Stimulated activated CD4-positive, alpha-beta T cell treated with anti-CD3 and anti-CD28 coated beads, TNF-alpha, amount 100 ng/mL, for 48 hours (primary cell): ENCODE measurements at places on chromosomes 2 and 18.

DNA sequence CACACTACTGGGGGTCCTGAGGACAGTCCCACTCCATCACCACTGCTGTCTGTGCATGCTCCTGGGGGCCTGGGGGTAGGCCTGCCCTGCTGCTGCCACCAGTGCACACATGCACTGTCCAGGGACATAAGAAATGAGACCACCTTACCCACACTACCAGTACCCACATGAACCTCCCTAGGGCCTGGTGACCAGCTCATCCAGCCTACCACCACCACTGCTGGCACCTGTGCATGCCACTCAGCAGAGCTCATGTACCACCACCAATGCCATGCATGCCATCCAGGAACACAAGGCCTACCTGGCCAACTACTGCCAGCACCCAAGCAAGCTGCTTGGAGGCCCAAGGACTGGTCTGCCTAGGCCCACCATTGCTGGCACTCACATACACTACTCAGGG lies 112.8 kb downstream of the BARD1 start:
- DNase-seq, result no peak

- no peak for DNase-seq
These were observed 47.5 kb upstream of the STAT1 start for GRCh38 chr2:191061381-191061980.

- DNase-seq, result no peak
These were observed 187.4 kb downstream of the TMEM247 start for GRCh38 chr2:46666754-46667153.

GRCh38 chr2:121596221-121597080 lies 52.8 kb downstream of the CLASP1 start:
- no peak for DNase-seq

DNA sequence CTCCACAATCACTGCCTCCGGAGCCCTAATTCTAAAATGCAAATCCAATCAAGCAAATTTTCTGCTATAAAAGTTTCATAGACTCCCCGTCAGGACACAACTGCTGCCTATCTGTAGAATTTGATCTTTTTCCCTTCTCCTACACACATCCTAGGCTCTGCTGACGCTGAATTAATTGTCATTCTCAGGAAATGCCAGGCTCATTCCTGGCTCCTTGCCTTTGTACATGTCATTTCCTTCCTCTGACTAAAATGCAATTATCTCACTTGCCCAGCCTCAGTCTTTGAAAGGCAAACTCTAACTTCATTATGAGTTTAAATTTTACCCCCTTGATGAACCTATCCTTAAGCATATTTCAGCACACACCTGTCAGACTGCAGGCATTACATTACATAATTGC lies 844.9 kb upstream of the CRIM1 start:
- no peak for DNase-seq

GRCh38 chr2:211836409-211836808 lies 702.2 kb downstream of the ERBB4 start:
- no peak for DNase-seq

DNA sequence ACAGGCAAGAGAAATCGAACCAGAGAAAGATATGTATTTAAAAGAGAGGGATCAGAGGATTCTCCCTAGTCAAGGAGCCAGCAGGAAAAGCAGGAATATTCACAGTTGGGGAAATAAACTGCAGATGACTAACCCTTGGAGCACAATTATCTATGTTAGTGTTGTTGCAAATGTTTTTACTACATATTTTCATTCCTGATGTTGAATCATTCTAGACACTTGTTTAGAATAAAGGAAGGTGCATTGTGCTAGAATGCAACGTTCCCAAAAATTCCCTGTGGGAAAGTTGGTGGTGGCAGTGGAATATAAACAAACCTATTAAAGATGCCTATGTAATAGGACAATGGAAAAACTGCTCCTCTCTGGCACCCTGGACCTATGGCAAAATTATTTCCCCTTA lies 63.3 kb downstream of the DTNA start:
- no peak for DNase-seq

DNA sequence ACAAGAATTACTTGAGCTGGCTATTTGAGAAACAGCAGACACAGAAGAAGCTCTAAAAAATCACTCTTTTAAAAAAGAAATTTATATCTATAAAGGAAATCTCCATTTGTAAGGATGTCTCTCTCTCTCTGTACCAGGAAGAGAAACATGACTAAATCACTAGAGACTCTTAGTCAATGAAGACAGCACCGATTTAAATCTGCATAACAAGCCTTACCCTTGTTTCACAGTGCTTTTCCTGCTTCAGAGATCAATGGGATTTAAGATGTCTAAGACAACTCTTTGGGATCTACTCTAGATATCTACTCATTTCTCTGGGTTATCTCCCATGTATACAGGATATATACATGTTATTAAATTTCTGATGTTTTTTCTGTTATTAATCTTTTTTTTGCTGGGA lies 359.2 kb upstream of the RND3 start:
- no peak for DNase-seq

- DNase-seq, result no peak
These were observed 972.0 kb upstream of the LRRTM1 start for GRCh38 chr2:81276595-81276994.

GRCh38 chr2:149357058-149357457 lies 26.7 kb downstream of the LYPD6 start:
- DNase-seq, result no peak

DNA sequence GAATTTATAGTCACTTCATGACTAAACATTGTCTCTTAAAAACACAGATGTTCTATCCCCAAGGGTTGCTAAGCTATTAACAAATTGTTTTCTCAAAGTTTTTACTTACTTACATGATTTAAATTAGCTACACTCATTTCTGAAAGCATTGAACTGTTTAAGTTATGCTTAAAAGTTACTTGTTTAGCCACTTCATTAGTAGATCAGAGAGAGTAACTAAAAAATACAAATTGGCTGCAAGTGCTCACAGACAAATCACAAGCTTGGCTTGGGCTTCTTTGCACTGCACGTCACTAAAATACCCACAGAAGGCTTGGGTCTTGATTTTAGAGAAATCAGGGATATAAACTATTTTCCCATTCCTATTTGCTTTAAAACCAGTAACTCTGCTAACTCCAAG lies 114.1 kb upstream of the SMAD7 start:
- no peak for DNase-seq

DNA sequence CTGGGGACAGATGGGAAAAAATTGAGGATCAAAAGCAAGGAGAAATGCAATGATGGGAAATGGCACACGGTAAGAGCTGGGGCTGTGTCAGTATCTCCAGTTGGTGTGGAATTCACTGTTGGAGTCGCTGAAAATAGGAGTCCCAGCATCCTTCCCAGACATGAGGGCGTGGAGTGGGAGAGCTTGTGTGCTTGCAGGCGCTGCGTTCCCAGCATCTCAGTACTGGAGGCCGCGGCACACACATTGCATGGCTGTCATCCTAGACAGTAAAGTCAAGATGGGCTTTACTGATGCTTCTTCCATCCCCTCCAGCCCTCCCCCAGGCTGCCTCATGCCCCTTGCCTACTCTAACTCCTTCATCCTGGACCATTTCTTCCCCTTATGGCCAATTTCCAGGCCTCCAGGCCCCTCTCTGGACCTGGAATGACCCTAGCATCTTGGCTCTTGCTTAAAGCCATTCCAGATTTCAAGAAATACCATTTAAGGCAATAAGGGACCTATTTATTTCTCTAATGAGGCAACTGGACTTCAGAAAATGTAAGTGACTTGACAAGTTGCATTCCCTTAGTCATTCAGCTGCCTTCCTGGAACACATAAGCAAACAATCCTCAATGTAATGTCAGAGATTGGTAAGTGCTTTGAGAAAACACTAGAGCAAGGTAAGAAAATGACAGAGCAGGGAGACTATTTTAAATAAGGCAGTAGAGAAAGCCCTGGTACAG lies 70.5 kb upstream of the TTC39C start:
- no peak for DNase-seq

DNA sequence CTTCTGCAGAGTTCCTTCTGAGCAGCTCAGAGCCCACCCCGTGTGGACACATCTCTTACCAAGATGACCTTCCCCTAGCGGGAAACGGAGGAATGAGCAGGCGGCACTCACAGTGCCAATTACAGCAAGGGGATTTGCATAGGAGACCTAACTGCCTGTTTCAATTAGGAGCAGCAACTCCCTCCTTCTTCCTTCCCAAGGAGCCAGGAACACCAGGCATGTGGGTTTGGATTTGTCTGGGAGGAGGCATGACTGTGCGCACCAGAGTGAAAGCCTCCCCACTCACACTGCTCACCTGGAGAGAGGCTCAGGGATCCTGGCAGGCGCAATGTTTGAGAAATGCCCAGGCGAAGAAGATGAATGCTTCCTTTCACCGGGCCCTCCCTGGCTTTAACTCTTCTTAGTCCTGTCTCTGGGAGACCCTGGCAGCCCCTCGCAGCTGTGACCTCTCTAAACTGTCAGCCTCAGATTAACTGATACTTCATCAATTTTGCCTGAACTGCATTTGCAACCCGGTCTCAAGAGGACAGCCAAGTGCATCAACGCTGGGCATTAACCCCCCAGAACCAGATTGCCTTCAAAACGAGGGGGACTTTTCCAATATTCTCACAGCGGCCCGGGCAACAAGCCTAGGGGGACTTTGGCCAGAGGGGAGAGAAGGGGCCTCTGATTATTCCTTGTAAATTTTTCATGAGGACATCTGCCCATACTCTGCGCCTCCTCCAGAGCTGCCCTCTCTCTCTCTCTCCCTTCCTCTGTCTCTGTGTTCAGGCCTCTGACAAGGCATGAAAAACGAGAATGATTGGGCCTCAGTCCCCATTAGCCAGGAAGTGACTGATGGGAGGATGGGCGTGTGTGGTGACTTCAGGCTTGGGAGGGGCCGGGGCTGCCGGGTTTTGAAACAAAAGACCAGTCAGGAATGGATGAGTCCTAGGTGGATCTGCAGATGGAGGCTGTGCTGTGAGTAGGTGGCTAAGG lies 93.8 kb downstream of the CMPK2 start:
- no peak for DNase-seq

GRCh38 chr2:145126146-145126545 lies 606.2 kb upstream of the ZEB2 start:
- no peak for DNase-seq

GRCh38 chr2:74922592-74923227 lies 35.7 kb upstream of the POLE4 start:
- DNase-seq, result no peak

DNA sequence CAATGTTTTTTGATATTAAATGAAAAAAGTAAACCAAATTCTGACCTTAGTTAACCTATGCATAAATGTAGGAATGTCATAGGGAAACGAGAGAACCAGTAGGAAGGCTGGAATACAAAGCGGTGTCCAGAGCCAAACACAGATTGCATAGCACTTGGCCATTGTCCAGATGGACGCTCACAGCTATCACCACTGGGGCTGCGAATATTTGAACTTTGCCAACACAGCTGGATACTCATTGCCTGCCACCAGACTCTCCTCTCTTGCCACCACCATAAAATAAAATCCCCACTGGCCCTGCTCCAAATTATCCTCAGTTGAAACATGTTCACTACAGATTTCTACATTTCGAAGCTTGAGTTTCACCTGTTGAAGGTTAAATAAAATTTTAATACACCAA lies 159.3 kb upstream of the GULP1 start:
- DNase-seq, result no peak

DNA sequence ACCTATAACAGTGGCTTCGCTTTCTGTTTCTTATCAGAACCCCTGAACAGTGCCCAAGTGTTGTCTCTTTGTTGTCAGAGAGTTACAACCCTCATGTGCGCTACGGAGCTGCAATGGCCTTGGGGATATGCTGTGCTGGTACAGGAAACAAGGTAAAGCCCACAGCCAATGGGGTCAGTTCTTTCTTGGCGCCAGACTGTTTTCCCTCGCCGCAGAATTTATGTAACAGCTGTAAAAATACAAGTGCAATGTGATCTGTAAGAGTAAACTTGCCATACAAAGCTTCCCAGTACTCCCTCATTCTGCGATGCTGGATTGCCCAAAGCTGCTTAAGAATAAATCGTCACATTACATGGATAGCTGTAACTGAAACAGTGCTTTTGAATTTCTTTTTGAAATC lies 13.9 kb upstream of the HTR2B start:
- DNase-seq, result no peak

- no peak for DNase-seq
These were observed 24.1 kb downstream of the RMND5A start for GRCh38 chr2:86744152-86744551.

- no peak for DNase-seq
These were observed 5.3 kb upstream of the ORC2 start for GRCh38 chr2:200968735-200969134.

GRCh38 chr2:155825876-155826275 lies 506.6 kb downstream of the NR4A2 start:
- DNase-seq, result no peak

DNA sequence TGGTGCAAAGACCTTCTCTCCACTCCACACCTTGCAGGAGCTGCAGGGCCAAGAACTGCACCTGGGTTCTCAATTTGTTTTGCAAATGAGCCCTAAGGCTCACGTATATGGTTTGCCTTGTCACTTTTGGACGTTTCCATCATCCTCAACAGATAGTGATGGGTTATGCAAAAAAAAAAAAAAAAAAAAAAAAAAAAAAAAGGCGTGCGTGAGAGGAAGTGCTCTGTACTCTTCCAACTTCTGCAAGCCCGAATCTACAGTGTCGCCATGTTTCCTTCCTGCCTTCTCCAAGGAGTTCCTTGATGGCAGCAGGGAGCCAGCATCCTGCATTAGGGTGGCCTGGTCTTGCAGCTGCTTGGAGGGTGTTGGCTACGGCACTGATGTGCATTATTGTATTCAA lies 4.0 kb upstream of the INHBB start:
- DNase-seq, result no peak

GRCh38 chr18:23627970-23628369 lies 34.7 kb downstream of the ANKRD29 start:
- DNase-seq, result no peak
